Activated CD4-positive, alpha-beta T cell treated with anti-CD3 and anti-CD28 coated beads, Interleukin-2, amount 50 U/mL, for 48 hours (primary cell): ENCODE measurements at places on chromosomes 2 and 18.
A peak's percentile ranks its signal among the peaks of the same experiment; 100 is the strongest.

DNA sequence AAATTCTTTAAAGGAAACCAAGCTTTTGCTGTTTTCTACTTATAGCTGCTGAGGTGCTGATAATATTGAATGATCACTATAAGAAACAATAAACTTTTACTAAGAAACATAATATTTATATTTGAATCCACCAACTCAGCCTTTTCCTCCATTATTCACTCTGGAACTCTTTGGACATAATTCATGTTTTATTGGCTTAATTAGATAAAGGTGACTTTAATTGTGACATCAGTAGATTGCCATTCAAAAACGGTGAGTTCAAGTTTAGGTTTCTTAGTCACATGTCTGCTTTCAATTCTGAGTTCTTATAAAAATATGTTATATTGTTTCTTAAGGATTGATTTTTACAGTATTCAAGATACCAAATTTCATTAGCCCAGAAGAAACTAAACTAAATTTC lies 24.0 kb downstream of the CCDC85A start:
- DNase-seq, result no peak

- DNase-seq, result no peak
These were observed 106.3 kb downstream of the TTN start for GRCh38 chr2:178700922-178701342.

DNA sequence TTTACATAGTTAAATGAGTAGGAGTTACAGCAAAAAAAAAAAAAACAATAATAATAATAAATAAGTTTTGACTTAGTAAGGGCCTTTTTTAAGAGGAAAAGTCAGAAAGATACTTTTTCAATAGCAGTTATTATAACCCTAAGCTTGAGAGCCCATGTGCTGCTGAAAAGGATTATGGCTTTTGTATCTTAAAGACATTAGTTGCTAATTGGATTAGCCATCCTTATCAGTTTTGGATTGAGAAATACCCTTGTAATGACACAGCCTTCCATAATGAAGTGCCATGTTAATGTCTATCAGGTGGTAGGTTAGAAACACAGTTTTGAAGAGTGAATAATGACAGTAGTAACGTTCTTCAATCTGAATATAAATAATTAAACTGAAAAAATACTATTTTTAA lies 554.0 kb downstream of the RIT2 start:
- DNase-seq, result no peak

DNA sequence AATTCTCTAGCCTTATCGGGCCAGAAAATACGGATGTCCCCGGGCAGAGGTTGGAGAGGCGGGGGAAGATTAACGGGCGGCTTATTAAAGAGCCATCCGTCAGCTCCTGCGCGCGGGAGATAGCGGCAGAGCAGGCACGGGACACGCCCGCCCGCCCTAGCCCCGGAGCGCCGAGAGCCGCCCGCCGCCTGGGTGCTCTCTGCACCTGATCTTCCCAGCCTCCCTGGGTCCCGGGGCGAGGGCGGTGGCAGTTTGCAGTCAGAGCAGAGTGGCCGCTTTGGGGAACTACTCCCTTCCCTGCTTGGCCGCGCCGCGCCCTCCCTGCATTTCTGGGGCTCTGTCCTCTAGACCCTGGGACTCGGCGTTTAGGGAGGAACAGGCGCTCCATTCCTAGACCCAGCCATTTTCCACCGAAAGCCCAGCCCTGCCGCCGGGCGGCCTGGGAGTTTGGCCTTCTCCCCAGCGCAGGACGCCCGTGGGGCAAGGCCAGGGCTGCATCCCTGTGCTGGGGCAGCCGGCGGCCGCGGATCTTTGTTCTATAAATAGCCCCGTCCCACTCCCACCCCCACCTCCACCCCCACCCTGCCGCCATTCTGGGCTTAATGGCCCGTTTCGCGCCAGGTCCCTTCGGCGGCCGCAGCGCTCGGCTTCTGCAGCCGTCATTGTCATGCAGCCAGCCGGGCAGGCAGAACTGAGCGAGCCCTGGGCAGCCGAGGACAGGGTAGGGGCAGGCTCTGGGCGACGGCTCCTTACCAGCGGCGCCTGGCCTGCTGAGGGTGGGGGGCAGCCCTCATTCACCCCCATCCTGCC lies 6.6 kb downstream of the GAD1 start:
- no peak for DNase-seq

- DNase-seq, result no peak
These were observed 23.1 kb upstream of the INSIG2 start for GRCh38 chr2:118065015-118065706.

DNA sequence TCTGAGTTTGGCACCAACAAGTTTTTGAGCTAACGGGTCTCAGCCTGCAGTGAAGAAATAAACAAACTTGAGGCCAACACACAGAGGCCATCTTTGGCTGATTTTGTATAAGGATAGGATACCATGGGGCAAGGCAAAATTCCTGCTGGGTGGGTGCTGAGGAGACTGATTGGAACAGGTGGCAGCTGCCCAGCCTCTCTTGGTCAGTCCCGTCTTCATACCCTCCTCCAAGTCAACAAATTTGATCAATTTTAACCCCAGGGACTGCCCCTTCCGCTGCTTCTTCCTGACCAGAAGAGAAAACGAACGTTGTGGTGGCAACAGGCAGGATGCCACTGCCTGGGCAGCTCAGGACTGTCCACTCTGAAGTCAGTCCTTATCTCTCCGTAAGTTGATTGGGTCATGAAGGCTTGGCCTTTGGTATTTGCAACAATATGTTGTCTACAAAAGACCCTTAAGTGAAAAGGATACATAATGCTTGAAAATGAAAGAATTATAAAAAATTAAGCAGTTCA lies 139.3 kb downstream of the SPP2 start:
- no peak for DNase-seq

DNA sequence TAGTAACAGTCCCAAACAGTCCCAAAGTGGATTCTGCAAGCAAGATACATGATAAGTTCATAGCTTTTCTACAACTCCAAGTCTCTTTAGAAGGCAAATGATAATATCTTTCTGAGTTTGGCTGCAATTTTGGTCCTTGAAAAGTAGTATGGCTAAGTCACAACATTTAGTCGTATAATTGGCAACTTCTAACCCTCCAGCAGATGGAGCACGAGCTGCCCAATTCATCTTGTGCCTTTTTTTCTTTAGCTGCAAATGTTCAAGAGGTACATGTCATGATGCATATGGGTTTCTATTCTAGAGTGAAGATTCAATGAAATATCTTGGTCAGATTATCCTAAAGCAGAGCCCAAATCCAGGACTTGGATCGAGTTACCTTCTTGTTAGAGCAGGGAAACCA lies 127.0 kb upstream of the KLHL14 start:
- DNase-seq, result no peak

DNA sequence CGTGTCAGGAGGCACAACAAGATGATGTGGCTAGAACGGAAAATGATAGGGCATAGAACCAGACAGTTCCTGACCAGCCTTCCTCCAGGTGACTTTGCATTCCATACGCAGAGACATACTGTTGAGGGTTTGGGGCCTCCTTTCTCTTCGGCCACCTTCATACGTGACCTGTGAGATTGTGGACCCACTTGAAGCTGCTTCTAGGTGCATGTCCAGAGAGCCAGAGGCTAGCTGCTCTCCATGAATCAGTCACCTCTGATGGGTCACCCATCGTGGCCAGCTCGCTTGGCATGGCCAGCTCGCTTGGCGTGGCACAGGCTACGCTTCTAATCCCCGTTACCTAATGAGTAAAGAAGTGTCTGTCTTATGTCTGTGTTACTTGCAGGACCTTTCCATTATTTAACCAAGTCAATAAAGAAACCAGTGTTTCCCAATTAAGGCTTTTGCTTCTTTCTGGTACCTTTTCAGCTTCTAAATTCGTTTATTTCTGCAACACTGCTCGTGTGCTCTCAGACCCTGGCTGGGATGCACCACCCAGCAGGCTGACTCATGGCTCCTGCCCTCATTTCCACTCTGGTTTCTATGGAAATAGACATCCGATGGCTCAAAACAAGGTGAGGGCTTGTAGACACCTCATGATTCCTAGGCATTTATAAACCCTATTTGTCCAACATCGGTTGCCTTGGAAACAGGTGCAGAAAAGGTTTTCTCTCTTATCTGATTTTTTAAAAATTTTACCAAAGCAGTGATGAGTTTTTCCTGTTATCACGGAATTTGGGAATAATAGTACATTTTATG lies 86.7 kb upstream of the B3GNT7 start:
- no peak for DNase-seq

DNA sequence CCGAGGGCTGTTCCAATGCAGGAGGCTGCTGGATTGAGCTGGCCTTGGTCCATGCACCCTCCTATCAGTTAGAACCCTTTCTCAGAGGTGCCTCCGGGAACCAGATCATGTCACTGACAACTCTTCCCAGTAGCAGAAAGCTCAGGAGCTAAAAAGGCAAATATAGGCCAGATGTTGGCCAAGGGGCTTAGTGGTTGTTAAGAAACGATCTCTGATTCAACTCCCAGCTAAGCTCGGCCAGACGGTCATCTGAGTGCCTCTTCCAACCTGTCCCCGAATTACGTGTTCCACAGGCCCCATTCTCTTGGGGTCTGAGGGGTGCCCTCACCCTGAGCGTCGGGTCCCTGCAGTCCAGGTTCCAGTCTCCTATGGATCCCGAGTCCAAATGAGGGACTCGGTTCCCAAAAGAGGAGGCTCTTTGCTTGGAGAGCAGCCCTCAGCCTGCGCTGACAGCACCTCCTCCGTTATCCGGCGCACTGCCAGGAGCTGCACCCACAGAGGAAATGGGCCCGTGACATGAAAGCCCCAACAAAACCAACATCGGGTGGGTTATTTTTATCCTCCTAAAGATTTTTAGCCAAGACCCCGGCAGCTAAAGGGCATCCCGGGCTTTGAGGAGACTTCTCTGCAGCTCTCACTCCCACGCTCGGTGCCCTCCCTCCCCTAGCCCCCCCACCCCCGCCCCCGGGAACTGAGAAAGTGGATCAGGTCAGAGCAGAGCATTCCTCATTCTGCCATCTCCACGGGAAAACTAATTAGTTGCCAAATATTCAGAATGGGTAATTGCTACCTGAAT lies 106.6 kb upstream of the ID2 start:
- DNase-seq, result peak; percentile 36

GRCh38 chr2:68769586-68770270 lies 35.1 kb downstream of the ARHGAP25 start:
- DNase-seq, result no peak
